ENCODE measurements at places on chromosomes 13 and 19.

DNA sequence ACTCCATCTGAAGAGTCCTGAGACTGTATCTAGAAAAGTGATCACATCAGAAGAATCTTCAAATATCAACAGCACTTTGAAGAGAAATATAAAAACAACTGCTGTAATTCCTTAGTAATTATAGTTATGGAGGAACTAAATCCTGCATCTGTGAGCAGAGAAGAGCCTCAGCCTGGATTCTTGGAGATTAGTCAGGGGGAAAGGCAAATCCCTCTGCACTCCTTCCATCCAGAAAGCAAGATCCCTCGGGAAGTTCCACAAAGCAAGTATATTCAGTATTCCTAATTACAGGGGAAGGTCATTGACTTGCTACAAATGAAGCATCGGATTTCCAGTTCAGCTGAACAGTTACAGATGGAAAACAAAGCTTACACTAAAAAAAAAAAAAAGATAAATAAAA is 256.6 kb upstream of the IPO5 start:
- no peak for DNase-seq

DNA sequence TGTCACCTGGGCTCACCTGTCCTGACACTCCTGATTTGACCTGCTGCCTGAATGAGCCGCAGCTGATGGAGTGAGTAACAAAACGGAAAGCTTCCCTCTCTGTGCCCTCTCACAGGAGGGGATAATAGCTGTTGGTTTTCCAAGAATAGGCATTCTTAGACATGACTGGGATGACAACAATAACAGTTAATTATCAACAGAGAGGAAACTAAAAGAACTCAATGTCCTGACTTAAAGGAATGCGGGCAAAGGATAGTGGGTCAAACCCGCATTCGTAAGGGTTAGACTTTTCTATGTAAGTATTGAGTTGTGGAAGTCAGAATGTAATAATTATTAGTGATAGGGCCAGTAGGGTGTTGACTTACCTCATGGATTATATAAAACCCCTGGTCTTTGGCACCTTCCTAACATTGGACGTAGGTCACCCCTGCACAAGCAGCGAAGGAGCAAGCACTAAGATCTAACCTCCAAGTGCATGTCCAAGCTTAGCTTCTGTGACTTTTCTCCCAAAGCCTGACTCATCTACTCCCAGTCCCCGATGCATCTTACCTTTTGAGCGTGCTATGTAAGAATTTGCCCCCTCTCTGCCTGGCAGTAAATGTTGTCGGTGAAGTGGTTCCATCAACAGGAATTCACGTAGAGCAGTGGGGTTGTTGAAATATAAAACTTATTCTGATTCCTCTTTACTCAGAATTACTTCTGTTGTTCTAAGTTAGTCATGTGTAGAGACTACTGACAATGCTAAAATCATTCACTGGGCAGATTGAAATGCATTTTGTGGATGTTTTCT is 442.3 kb downstream of the FGF9 start:
- no peak for DNase-seq

GRCh38 chr19:8336072-8336569 is 6.9 kb downstream of the KANK3 start:
- no peak for DNase-seq

GRCh38 chr13:41049480-41050440 is 11.5 kb upstream of the WBP4 start:
- DNase-seq = no peak

- no peak for DNase-seq
Observed at GRCh38 chr13:20195801-20196200, 3.1 kb upstream of the GJB2 start.

DNA sequence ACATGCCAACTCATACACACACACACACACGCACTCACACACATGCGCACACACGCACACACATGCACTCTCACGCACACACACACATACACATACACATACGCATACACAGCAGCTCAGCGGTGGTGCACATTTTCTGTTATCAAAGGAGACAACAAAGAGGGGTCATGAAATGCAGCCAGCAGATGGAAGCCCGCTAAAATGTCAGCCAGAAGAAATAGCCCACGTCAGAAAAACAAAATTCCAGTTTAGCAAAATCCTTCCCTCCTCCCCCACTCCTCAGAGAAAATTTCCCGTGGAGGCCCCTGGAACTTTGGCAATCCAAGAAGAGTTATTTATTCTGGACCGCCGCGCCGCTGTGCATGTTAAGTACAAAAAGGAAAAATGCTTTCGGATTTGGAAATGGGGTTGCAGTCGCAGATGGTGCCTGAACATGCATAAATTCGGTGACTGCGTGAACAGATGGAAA is 114.6 kb upstream of the VSTM2B start:
- DNase-seq = no peak

GRCh38 chr13:51524312-51524711 is 60.0 kb upstream of the WDFY2 start:
- DNase-seq = no peak

- DNase-seq = no peak
Observed at GRCh38 chr19:12773571-12773970, 1.8 kb downstream of the HOOK2 start.

GRCh38 chr19:29675650-29676186 is 10.5 kb downstream of the PLEKHF1 start:
- peak; percentile 83 for DNase-seq

GRCh38 chr19:52190487-52191293 is 838 bp downstream of the PPP2R1A start:
- DNase-seq = no peak

DNA sequence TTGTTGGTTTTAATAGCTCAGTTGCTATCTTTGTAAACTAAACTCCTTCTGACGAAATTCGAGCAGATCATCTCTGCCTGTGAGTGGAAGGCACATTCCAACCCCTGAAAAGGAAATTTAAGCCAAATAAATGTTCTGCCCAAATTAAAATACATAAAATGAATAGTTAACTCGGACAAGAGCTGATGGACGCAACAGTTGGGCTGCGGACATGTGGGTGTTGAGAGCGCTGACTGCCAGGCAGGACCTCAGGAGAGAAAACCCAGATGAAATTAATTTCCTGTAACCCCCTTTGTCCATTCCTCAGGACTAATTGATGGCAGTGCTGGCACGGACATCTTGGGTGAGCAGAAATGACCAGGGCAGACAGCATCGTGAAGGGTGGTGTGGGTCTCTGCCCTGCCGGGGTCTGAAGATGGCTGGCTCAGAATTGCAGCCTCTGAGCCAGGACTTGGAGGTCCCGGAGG is 86.5 kb downstream of the TSHZ3 start:
- DNase-seq = no peak

DNA sequence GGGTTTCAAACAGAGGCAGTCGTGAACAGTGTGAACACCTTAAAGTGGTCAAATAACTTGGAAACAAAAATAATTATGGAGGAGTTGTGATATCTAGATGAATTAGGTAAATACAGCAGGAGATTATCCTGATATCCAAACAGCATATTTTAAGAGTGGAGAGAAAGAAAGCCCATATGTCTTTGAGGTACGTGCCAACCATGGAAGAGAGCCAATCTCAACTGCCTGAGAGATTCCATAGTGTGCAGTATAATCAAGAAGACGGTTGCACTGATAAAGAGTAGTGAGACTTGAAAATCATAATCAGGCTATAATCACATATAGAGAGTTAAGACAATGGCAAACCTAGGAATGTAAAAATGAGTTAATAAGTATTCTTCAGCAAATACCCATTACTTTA is 472.8 kb upstream of the SLITRK5 start:
- no peak for DNase-seq

DNA sequence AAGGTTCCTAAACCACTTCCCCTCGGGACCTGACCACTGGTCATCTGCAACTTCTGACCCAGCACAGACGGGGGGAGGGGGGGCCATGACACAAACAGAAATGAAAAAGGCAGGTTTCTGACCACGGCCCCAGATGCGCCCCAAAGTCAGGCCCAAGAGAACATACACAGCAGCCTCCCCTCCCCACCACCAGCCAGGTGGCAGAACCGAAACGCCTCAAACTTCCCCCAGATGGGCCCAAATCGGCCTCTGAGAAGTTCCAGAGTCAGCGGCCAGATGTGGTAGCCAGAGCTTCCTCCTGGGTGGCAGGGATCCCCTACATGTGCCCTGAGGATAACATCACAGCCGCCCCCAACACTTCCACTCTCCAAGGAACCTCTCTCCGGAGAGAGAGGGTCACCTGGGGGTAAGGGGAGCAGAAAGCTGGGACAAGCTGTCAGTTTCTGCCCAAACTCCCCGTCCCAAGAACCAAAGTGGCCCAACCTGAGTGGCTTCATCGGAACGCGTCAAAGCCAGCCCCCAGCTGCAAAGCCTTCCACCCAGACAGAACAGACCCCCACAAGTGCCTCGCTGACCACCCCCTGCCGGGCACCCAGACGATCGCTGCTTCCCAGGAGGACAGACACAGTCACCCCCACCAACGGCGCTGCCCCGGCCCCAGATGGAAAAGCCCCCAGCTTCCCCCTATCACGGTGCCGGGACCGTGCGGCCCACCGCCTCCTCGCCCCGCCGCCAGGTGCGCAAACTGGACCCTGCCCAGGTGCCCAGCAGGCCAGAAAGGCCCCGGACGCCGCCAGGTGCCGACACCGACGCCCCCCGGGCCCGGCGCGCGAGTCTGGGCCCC is 800 bp downstream of the ELL start:
- DNase-seq = no peak

DNA sequence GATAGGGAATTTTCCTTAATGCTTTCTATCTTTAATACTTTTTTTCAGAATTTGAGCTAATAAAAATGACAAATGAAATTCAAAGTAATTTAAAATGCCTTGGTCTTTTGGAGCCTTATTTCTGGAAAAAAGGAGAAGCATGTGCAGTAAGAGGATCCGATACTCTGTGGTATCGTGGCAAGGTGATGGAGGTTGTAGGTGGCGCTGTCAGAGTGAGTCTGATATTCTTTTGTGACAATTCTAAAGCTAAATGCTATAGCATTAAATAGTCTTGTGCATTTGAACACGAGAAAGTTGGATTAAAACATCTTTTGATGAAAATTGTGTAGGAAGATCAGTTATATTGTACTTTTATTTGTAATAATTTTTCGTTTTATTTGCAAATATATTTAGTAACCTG is 95.0 kb downstream of the RNF17 start:
- DNase-seq = no peak

- DNase-seq = peak; percentile 35
Observed at GRCh38 chr19:5690955-5691821, 1.1 kb downstream of the RPL36 start.

DNA sequence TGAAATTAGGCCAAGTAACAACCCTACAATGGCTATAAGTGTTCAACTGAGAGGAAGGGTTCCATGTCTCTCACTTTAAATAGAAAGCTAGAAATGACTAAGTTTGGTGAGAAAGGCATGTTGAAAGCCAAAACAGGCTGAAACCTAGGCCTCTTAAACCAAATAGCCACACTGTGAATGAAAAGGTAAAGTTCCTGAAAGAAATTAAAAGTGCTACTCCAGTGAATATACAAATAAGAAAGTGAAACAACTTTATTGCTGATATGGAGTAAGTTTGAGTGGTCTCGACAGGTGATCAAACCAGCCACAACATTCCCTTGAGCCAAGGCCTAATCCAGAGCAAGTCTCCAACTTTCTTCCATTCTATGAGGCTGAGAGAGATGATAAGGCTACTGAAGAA is 209.6 kb downstream of the KLF12 start:
- no peak for DNase-seq

DNA sequence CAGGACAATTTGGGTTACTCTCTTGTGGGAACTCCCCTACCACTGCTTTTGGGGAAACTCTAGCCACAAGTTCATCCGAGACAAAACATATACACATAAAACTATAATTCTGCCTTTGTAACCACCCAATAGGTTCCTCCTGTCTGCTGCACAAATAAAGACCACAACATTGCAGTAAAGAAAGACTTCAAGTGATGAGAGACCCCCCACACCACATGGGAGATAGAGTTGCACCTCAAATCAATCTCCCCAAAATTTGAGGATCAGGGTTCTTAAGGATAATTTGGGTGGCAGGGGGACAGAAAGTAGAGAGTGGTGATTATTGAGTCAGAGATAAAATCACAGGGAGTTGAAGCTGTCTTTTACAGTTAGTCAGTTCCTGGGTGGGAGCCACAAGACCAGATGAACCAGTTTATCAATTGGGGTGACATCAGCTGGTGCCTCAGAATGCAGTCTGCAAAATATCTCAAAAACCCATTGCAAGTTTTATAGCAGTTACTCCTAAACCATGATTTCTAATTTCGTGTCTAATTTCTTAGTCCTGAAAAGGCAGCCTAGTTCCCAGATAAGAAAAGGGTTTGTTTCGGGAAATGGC is 1348.5 kb downstream of the PCDH9 start:
- no peak for DNase-seq

DNA sequence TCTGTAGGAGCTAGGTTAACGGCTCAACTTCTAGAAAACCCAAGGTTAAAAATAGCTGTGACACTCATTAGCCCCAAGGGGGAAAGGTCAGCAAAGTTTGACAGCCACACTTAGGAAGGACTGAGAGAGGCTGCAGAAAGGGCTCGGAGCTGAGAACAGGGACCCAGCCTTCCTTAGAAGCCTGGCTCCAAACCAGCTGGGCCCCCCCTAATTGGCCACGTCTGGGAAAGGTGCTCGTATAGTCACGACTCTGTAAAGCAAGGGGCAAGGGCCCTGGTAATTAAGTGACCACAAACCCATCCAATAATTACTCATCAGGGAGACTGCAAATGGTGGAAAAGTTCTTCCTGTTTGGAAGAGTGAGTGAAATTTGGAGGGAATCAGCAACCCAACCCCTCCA is 90.5 kb downstream of the RNASEH2B start:
- no peak for DNase-seq

DNA sequence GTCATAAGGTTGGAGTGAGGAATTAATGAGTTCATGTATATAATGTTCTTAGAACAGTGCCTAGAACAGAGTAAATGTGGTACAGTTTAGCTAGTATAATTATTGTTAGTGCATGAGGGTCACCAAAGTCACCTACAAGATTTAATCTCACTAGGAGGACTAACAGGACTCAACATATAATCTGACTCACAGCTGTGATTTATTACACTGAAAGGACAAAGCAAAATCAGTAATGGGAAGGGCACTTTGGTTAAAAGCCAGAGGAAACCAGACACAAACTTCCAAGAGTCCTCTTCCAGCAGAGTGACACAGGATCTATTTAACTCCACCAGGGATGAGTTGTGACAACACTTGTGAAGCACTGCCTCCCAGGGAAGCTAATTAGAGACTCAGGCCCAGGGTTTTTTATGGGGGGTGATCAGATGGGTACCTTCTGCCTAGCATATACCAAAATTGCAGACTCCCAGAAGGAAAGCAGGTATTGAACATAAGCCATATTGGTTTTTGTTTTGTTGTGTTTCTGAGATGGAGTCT is 341.2 kb upstream of the DACH1 start:
- no peak for DNase-seq

DNA sequence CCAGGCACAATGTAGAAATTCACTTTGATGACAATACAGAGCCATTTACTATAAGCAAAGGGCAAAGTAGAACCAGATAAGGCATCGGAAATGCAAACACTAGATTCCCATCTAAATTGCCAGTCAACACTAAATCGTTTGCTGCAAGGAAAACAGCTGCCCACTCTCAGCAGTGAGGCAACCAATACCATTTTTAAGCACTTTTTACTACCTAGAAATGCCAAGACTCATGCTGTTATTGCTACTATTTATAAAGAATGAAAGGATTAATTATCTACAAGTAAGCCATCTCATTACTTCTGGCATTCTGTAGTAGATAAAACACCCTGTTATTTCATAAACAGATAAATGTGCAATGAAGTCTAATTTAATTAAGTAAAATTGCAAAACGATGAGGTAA is 422.0 kb downstream of the FGF14 start:
- DNase-seq = no peak
